ENCODE measurements at places on chromosomes 4 and X. TPM values are rescaled to one million over a fixed set of nuclear protein-coding genes. Genes with fewer than 3 reads are reported as not detected.

- H3K4me1 ChIP-seq, result peaks cover 33% of the 10 kb centered on the region
- no peak for DNase-seq
- H3K4me3 ChIP-seq, result no peak overlapping the region
- no peak overlapping the region for H3K27ac ChIP-seq
- no peaks in the 10 kb centered on the region for H3K27me3 ChIP-seq
These were observed 157.6 kb downstream of the CAMK2D start for GRCh38 chr4:113603911-113604310.

DNA sequence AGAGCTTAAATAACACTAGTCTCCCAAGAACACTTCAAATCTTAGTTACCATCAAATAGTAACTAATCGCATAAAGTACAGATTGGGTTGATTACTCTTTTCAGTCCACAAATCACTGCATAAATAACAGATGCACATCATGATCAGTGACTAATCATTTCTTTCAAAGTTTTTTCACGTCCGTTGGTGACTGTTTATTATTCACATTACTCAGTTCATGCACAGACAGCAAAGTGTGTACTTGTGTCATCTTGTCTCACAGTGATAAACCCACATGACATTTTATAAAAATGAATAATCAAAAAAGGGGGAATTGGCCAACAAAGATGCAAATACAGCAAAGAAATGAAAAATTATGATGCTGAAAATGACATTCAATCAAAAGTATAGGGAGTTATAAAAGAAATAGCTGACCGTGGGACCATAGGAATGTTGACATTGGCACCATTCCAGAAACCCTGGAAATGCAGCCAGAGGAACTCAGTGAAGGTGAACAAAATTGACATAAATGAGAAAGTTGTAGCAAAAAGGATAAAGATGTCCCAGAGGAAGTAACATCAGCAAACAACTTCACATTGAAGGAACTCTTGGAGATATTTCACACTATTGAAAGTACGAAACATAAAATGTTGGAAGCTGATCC, 161.5 kb downstream of the SOX3 start:
- no peaks in the 10 kb centered on the region for H3K4me1 ChIP-seq
- no peak for DNase-seq

The CT45A3 gene
- not detected for total RNA-seq

- no peaks in the 10 kb centered on the region for H3K27me3 ChIP-seq
- no peak overlapping the region for H3K4me3 ChIP-seq
These were observed 25.1 kb upstream of the DDX53 start for GRCh38 chrX:22974616-22975015.

- no peaks in the 10 kb centered on the region for H3K27me3 ChIP-seq
- DNase-seq, result no peak
- H3K4me3 ChIP-seq, result no peak overlapping the region
- H3K4me1 ChIP-seq, result no peaks in the 10 kb centered on the region
- no peaks in the 10 kb centered on the region for H3K36me3 ChIP-seq
These were observed 300.1 kb upstream of the DDX53 start for GRCh38 chrX:22699581-22700091.

The MAGEE1 gene
- total RNA-seq, result 3.8 TPM

GRCh38 chr4:160826339-160826679, 1337.5 kb downstream of the FSTL5 start:
- no peak overlapping the region for H3K4me3 ChIP-seq
- H3K27me3 ChIP-seq, result no peaks in the 10 kb centered on the region
- H3K27ac ChIP-seq, result no peak overlapping the region
- H3K36me3 ChIP-seq, result no peaks in the 10 kb centered on the region
- no peak for DNase-seq

DNA sequence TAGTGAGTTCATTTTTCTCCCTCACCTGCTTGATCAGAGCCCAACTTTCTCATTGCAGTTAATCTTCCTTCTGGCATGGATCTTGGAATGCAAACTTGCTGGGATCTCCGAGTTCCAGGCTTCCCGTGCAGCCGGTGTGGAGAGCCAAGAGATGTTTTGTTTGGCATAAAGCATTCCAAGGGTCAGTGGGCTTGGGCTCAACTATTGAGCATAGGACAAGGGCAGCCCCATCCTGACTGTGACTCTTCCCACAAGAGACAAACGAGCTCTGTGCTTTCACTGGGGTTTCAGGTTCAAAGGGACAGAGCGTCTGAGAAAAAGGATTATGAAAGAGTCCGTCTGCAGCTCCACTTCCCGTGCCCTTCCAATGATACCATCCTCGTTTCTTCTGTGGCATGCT, 10.5 kb downstream of the TLR7 start:
- H3K36me3 ChIP-seq, result no peaks in the 10 kb centered on the region
- H3K27me3 ChIP-seq, result peaks cover 3% of the 10 kb centered on the region
- no peaks in the 10 kb centered on the region for H3K4me1 ChIP-seq
- H3K4me3 ChIP-seq, result no peak overlapping the region
- no peak overlapping the region for H3K27ac ChIP-seq

DNA sequence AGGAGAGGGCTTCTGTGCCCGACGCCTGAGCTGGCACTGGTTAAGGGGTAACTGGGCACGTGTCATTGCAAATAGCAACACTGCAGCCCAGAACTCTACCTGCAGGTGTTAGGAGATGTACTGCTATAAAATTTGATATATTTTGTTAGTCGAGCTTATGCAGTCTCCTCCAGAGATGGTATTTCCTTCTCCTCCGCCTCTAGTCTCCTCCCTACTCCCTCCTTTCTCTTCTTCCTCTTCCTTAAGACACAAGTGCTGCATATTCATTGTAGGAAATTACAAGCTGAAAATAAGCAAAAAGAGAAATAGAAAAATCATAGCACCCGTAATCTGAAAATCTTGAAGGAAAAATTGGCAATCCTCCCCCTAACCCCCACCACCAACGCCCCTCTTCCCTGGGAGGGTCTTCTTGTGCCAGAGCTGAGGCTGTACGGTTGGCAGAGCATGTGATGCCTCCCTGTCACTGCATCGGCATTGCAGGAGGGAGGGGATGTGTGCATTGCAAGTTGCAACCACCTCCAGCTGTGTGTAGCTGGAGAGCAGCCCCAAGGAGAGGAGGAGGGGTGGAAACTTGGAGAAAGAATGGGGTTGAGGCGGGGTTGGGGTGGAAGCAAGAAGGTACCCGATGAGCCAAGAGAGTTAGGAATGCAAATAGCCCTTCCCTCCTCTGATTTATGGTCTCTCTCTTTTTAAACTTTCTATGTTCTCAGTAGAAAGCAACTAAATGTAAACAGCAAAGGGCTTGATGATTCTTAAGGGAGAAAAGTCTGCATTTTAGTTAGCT, 48.3 kb upstream of the MND1 start:
- no peaks in the 10 kb centered on the region for H3K27me3 ChIP-seq
- peaks cover 6% of the 10 kb centered on the region for H3K36me3 ChIP-seq
- DNase-seq, result no peak
- H3K4me3 ChIP-seq, result no peak overlapping the region
- no peak overlapping the region for H3K27ac ChIP-seq
- H3K4me1 ChIP-seq, result peaks cover 5% of the 10 kb centered on the region

- H3K4me3 ChIP-seq, result no peak overlapping the region
- H3K36me3 ChIP-seq, result no peaks in the 10 kb centered on the region
- H3K27me3 ChIP-seq, result peaks cover 2% of the 10 kb centered on the region
- H3K4me1 ChIP-seq, result no peaks in the 10 kb centered on the region
- no peak overlapping the region for H3K27ac ChIP-seq
These were observed 42.2 kb downstream of the NDNF start for GRCh38 chr4:121030131-121030530.

GRCh38 chr4:124527364-124527763, 185.2 kb downstream of the ANKRD50 start:
- no peak overlapping the region for H3K27ac ChIP-seq
- no peaks in the 10 kb centered on the region for H3K36me3 ChIP-seq
- no peaks in the 10 kb centered on the region for H3K4me1 ChIP-seq
- H3K4me3 ChIP-seq, result no peak overlapping the region
- no peak for DNase-seq

- H3K36me3 ChIP-seq, result no peaks in the 10 kb centered on the region
- H3K27ac ChIP-seq, result peak overlapping the region; percentile 88
- H3K27me3 ChIP-seq, result no peaks in the 10 kb centered on the region
- H3K4me3 ChIP-seq, result peak overlapping the region; percentile 52
- no peak for DNase-seq
These were observed 21.5 kb downstream of the FAM114A1 start for GRCh38 chr4:38889143-38889542.

The FAT4 gene
- not detected for total RNA-seq

- peaks cover 2% of the 10 kb centered on the region for H3K27me3 ChIP-seq
- DNase-seq, result no peak
- H3K36me3 ChIP-seq, result no peaks in the 10 kb centered on the region
These were observed 86.5 kb downstream of the SH3RF1 start for GRCh38 chr4:169184236-169184635.

DNA sequence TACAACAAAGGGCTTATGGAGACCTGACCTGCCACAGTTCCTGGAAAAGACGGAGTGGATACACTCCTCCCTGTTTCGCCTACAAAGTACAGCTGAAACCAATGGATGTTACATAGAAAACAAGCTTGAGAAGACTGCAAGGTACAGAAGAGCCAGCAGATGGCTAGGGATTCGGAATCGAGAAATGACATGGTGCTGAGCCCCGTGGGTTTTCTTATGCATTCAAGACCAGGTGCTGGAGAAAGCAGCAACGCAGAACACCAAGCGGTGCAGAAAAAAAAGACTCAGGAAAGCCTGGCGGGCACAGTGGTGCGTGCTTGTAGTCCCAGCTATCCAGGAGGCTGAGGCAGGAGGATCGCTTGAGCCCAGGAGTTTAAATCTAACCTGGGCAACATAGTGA, 13.8 kb downstream of the TIMM17B start:
- H3K4me3 ChIP-seq, result no peak overlapping the region
- H3K27ac ChIP-seq, result no peak overlapping the region
- no peak for DNase-seq
- no peaks in the 10 kb centered on the region for H3K36me3 ChIP-seq
- no peaks in the 10 kb centered on the region for H3K4me1 ChIP-seq

- H3K36me3 ChIP-seq, result no peaks in the 10 kb centered on the region
- no peaks in the 10 kb centered on the region for H3K27me3 ChIP-seq
- H3K27ac ChIP-seq, result no peak overlapping the region
- DNase-seq, result no peak
- H3K4me3 ChIP-seq, result no peak overlapping the region
- no peaks in the 10 kb centered on the region for H3K4me1 ChIP-seq
These were observed 109.2 kb downstream of the MAPK10 start for GRCh38 chr4:86250619-86251018.

DNA sequence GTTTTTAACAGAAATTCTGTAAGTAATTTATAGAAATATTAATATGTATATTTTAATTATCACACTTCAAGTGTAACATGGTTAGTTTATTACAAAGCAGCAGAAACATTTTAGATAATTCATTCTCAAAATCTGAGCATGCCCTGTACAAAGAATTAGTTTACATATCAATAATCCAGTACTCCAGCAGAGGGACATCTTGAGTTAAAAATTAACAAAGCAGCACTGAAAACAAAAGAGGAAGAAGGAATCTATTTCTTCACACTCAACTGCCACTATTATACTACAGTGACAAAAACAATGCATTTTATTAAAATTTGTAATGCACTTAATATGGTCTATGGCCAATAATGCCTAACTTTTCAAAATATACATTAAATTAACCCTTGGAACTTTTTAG, 179.1 kb upstream of the KLHL4 start:
- DNase-seq, result no peak
- no peak overlapping the region for H3K27ac ChIP-seq
- no peaks in the 10 kb centered on the region for H3K4me1 ChIP-seq
- H3K4me3 ChIP-seq, result no peak overlapping the region
- no peaks in the 10 kb centered on the region for H3K27me3 ChIP-seq

The SLITRK4 gene
- not detected for total RNA-seq

GRCh38 chrX:155997436-155997835, at the start of gene IL9R:
Gene IL9R, plus strand, starts transcription at chrX:155997696. Its CDS starts 64 bp downstream, at chrX:155997760.
- H3K27ac ChIP-seq, result peak within 1 kb of the TSS; percentile 0
- peak; percentile 78 for DNase-seq
- H3K4me3 ChIP-seq, result no peak within 1 kb of the TSS
- peaks cover 10% of the 10 kb centered on the region for H3K4me1 ChIP-seq

DNA sequence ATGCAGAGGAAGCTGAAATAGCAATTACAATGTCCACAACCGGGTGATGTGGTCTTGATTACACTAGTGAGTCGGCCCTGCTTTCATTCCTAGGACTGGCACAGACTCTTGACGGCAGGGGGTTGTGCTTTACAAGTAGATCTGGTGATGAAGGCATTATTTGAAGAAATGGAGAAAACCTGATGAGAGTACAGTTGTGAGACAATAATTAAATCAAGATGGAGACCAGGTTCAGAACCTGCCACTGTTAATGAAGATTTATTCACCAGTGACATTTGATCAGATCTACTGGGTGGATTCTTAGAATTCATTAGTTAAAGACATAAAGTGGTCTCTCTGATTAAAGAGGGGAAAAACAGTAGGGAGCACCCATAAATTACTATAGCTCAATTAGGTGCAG, 747.2 kb downstream of the STPG2 start:
- no peak overlapping the region for H3K27ac ChIP-seq
- no peak for DNase-seq
- no peaks in the 10 kb centered on the region for H3K4me1 ChIP-seq
- no peaks in the 10 kb centered on the region for H3K36me3 ChIP-seq
- H3K4me3 ChIP-seq, result no peak overlapping the region
